ENCODE measurements at places on chromosomes 5 and 9.

- no peak for DNase-seq
Observed at GRCh38 chr5:33692980-33693379, 198.8 kb downstream of the ADAMTS12 start.

- no peak for DNase-seq
Observed at GRCh38 chr5:168778536-168778935, 199.4 kb upstream of the PANK3 start.

GRCh38 chr9:97860451-97861147 is 7.6 kb downstream of the FOXE1 start:
- DNase-seq: no peak

DNA sequence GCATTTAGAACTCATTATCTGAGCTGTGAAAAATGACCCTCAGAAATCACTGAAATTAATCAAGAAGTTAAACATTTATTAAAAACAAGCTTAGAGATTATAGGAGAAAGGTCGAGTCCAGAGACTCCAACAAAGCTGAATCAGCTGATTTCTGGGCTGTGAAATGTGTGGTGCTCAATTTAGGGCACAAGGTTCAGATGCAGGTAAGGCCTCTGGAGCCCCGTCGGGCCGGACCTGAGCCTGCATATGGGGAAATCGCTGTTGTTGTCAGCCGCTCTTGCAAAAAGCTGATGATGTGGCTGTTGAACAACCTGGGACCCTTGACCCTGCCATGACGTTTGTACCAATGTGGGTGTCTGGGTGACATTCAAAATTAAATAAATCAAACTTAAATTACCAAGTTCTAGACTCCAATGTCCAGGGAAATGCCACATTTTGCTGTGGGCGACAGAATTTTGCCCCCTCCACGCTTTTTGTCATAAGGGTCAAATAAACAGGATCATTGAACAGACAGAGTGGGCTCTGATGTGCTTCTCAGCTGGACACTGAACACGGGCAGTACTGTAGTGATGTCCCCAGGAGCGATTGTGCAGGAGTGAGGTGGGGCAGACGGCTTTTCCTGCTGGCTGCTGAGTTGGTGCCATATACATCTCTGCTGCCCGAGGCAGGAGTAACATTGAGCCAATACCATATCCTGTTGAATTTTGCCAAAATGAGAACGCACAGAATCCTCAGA is 27.2 kb upstream of the FBP1 start:
- no peak for DNase-seq

DNA sequence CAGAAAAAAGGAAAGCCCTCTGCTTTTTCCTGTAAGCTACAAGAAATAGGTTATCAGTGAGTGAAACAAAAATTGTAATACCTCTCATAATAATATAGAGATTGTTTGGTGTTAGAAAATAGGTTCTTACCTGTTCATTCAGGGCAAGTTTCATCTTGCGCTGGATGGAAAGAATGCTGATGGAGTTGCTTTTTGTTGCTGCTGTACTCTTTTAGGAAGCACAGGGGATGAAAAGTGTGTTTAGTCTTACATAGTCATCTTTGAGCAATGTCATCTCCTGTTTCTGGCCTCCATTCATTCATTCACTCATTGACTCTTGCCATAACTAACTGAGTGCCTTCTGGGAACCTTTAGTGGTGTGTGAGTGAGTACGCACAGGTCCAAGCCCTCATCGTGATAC is 6.4 kb downstream of the ENTREP1 start:
- DNase-seq: no peak

All from stimulated activated CD4-positive, alpha-beta T cell treated with anti-CD3 and anti-CD28 coated beads, Interleukin-1b, Interleukin-23, amount 100 ng/mL, for 1 hour (primary cell).